RPMI7951 (cell line): ENCODE measurements at places on chromosomes 12 and 14. TPM values are rescaled to one million over a fixed set of nuclear protein-coding genes. Genes with fewer than 3 reads are reported as not detected.

DNA sequence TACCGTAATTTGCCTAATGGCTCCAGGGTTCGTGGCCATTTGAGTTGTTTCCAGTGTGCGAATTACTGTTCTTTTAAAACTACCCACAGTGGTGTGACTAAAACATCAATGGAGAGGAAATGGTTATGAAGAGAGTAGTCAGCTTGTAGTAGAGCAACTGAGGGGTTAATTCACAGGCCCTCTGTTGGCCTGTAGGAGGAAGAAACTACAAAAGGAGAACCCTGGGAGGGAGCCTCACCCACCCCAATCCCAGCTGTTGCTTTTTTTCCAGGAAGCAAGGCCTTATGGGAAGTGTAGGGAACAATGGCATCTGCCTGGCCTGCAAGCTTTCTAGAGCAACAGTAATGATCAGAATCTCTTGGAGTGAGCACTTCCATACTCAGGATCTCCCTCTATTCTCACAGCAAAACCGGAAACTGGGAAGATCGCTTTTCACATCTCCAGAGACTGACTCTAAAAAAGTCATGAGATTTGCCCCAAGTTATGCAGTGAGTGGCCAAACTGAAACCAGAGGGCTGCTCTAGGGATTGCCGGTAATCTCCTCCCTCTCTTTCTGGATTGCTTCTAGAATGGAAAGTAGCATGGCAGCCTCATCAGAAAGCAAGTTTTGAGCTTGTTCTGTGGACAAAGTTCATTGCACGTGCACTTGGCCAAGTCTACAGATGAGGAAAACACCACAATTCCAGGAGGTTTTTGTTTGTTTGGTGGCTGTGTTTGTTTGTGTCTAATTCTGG lies 125.3 kb upstream of the PWP1 start:
- peak; percentile 13 for DNase-seq

- peak; percentile 75 for DNase-seq
These were observed 116.7 kb downstream of the LMNTD1 start for GRCh38 chr12:25436206-25437030.

- peak; percentile 2 for DNase-seq
These were observed 323.8 kb downstream of the RGS6 start for GRCh38 chr14:72256055-72256454.

- peak; percentile 49 for DNase-seq
These were observed 84.7 kb upstream of the SOX5 start for GRCh38 chr12:24034160-24034559.

GRCh38 chr12:112285600-112286401 lies 96.4 kb downstream of the HECTD4 start:
- no peak for DNase-seq

DNA sequence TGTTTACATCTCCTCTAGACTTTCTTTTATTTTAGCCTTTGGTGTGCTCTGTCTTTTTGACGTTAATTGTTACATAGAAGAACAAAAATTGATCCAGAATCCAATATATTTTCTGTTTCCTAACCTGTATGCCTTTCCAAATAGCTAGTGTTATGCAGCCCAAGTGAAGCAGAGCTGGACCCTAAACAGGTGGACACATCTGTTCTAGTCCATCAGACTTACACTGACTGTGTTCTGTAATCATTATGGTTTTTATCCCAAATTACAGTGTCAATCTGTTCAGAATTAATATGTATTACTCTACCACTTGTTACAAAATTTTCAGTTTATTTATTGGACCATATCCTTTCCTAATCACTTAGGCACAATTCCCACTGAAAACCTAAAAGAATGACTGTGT lies 176.8 kb upstream of the FOXG1 start:
- no peak for DNase-seq

GRCh38 chr12:19428246-19428645 lies 11.0 kb upstream of the AEBP2 start:
- DNase-seq, result peak; percentile 2

- no peak for DNase-seq
These were observed 98.8 kb downstream of the TMEM132C start for GRCh38 chr12:128365651-128366231.

- peak; percentile 54 for DNase-seq
These were observed 185.2 kb upstream of the SLC38A2 start for GRCh38 chr12:46557539-46558373.

The KRT8 gene
- 3.5 and 4.7 TPM in 2 replicates for total RNA-seq

The SNRNP35 gene
- total RNA-seq, result 12.4 and 16.5 TPM in 2 replicates

The TIGAR gene
- 5.3 and 5.9 TPM in 2 replicates for total RNA-seq

The PLCZ1 gene
- not detected in 2 replicates for total RNA-seq

The GPRC5D gene
- not detected in 2 replicates for total RNA-seq
